ENCODE measurements at places on chromosomes 11 and 22.
A peak's percentile ranks its signal among the peaks of the same experiment; 100 is the strongest.

DNA sequence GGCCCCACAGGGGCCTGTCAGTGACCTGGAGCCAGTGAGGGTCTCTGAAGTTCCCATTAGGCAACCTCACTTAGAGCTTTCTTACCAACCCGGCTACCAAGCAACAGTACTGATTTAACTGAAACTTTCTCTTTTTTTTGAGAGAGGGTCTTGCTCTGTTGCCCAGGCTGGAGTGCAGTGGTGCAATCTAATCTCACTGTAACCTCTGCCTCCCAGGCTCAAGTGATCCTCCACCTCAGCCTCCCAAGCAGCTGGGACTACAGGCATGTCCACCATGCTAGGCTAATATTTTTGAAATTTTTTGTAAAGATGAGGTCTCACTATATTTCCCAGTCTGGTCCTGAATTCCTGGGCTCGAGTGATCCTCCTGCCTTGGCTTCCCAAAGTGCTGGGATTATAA is 42.5 kb downstream of the ARFGAP3 start:
- DNase-seq = no peak

DNA sequence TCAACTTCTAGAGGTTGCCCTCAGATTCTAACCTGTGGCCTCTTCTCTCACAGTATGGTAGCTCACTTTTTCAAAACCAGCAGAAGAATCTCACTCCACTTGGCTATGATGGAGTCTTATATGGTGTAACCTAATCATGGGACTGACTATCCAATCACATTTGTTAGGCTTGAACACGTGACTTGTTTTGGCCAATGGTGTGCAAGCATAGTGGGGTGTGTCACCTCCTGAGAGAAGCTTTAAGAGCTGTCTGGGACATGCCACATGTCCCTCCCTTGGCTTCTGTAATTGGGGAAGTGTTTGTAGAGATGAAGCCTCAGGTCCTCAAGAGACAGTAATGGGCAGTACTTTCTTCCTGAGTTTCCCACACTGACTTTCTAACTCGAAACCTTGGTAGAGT is 12.8 kb upstream of the SMIM38 start:
- no peak for DNase-seq

DNA sequence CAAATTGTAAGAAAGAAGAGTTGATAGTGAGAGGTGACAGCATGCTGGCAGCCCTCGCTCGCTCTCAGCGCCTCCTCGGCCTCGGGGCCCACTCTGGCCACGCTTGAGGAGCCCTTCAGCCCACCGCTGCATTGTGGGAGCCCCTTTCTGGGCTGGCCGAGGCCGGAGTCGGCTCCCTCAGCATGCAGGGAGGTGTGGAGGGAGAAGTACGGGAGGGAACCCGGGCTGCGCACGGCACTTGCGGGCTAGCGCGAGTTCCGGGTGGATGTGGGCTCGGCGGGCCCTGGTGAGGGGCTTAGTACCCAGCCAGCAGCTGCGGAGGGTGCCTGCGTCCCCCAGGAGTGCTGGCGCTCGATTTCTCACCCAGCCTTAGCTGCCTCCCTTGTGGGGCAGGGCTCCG is 539.7 kb upstream of the CCDC179 start:
- no peak for DNase-seq

DNA sequence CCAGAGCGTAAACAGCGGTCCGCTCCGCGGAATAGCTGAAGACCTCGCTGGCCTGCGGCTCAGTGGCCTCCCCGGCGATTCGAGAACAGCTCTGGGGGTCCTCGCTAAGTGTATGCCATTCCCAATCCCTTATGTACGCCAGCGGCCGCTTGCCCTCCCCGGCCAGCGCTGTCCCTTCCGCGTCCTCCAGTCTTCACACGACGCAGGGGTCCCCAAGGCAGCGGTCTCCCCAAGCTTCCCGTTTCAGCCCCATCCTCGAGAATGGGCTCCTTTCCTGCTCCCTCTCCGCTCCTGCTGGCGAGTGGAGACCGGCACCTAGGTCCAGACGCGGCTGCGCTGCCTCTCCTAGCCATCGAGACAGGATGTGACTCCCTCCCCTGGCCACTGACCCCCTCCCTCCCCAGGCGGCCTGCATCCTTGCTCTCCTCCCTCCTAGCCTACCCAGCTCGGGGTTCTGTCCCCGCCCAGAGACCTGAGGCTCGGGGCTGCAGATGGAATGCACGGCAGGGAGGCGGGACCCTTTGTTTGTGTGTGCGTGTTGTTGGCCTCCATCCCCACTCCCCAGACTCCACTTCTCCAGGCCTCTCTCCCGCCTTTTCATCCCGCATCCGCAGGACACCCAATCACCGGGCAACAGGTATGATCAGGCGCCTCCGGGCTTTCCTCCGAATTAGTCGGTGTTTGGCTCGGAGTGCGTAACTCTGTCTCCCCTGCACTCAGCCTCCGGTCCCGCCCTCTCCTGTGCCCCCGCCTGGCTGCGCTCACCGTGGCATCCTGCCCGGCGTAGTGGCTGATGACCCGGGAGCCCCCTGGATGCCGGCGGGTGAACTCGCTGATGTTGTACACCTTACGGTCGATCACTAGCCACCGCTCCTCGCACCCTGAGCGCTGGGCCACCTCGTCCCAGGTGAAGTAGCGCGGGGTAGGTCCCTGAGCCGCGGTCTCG is 740 bp downstream of the FADS1 start:
- DNase-seq = peak; percentile 71

GRCh38 chr11:127199306-127199801 is 198.8 kb upstream of the KIRREL3 start:
- DNase-seq = no peak

GRCh38 chr22:35517207-35517606 is 23.4 kb upstream of the RASD2 start:
- no peak for DNase-seq

- peak; percentile 53 for DNase-seq
Observed at GRCh38 chr11:94768602-94769541, 716 bp downstream of the AMOTL1 start.

- DNase-seq = no peak
Observed at GRCh38 chr11:60221181-60221580, 21.8 kb downstream of the MS4A4E start.

DNA sequence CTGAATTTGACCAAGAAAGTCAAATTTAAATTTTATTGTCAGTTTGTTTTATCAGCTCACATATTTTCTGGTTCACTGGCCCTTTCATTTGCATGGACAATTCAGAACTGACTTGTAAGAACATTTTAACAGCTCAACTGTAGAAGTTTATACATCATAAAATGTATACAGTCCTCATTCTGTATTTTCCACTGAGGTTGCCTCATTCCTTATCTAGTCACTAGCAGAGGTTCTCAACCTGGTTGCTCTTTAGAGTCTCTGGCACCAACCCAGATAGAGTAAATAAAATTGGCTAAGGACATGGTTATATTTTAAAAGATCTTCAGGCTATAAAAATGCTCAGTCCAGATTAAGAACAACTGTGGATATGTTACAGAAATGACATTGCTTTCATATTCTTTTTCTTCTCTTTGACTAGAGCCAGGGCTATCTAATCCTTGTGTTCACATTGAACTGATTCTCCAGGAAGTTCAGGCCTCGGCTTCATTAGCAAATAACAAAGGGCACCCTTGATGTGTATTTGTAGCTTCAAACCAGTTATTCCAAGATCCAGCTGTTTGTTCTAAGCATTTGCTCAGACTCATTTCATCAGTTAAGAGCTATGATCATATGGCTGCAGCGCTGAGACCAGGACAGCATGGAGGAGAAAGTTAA is 782.5 kb downstream of the ETS1 start:
- DNase-seq = no peak

GRCh38 chr11:19328586-19329311 is 88.0 kb upstream of the E2F8 start:
- DNase-seq = no peak

DNA sequence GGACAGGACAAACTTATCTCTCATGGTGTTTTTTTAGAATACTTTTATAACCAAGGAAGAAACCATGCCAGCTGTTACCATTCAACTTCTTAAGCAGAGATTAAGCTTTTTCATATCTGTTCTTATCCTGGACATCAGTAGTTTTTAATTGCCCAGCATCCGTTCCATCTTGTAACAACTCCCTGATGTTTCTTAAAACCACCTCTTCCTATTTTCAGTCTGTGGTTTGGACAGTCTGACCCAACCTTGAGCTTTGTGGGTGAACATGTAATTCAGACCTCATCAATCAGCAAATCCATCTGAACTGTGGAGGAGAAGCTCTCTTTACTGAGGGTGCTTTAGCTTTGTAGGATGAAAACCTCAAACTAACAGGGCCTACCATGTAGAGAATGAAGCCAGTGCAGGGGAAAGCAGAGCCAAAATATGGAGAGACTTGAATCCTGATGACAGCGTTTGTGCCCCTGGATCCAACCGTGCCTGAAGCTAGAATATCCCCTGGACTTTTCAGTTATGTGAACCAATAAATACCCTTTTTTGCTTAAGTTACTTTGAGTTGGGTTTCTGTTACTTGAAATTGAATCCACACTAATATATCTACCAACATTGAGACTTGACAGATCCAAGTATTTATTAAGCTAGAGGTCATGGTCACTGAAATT is 9.4 kb downstream of the TUG1 start:
- DNase-seq = no peak

DNA sequence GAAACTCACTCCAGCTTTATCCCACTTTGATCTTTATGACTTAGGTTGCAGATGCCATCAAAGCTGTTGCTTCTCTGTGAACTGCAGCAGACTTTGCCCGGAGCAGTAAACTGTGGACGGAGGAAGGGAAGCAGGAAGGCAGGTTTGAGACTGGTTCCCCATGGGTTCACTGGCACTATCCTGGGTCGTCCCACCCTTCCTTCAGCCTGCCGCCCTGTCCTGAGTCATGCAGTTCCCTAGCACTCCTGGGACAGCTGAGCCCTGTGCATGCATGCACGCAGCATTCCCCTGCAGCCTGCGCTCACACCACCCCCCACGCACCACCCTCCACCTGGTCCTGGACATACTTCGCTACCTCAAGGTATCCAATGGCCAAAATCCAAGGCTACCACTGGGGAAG is 23.5 kb upstream of the P2RY2 start:
- no peak for DNase-seq

- DNase-seq = no peak
Observed at GRCh38 chr11:60921777-60922335, 2.4 kb upstream of the TMEM132A start.

DNA sequence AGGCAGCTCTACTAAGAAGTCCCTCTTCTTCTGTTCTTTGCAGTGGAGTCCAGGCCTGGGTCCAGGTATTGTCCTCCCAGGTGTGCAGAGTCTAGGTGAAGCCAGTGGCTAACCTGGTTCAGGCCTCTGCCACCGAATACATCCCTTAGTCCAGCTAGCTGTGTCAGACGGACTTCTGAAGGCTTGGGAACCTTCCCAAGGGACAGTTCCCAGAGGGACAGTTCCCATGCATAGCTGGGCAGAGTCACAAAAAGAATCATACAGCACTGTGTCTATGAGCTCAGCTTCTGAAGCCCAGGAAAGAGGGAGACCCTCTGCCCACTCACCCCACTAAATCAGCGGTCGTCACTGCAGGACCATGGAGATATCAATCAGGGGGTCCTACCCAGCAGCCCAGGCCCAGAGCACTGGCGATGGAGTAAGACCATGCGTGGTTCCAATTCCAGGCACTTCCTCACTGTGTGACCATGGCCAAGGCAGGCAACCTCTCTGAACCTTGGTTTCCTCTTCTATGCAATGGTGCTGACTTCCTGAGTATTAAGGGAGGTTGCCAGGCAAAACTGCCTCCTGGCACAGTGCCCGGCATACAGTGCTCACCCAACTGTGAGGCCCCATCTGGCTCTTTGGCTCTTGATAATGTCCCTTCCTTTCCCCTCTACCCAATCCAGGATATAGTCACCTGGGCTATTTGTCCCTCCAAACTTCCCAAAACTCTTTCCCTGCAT is 3.4 kb downstream of the MS4A10 start:
- DNase-seq = no peak

DNA sequence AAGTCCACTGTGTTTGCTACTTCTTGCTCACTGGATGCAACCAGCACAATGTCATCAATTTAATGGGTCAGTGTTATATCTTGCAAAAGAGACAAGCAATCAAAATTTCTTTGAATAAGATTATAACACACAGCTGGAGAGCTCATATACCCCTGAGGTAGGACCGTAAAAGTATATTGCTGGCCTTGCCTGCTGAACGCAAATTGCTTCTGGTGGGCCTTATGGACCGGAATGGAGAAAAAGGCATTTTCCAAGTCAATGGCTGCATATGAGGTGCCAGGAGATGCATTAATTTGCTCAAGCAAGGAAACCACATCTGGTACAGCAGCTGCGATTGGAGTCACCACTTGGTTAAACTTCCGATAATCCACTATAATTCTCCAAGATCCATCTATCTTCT is 119.1 kb downstream of the ZNF280B start:
- DNase-seq = no peak

DNA sequence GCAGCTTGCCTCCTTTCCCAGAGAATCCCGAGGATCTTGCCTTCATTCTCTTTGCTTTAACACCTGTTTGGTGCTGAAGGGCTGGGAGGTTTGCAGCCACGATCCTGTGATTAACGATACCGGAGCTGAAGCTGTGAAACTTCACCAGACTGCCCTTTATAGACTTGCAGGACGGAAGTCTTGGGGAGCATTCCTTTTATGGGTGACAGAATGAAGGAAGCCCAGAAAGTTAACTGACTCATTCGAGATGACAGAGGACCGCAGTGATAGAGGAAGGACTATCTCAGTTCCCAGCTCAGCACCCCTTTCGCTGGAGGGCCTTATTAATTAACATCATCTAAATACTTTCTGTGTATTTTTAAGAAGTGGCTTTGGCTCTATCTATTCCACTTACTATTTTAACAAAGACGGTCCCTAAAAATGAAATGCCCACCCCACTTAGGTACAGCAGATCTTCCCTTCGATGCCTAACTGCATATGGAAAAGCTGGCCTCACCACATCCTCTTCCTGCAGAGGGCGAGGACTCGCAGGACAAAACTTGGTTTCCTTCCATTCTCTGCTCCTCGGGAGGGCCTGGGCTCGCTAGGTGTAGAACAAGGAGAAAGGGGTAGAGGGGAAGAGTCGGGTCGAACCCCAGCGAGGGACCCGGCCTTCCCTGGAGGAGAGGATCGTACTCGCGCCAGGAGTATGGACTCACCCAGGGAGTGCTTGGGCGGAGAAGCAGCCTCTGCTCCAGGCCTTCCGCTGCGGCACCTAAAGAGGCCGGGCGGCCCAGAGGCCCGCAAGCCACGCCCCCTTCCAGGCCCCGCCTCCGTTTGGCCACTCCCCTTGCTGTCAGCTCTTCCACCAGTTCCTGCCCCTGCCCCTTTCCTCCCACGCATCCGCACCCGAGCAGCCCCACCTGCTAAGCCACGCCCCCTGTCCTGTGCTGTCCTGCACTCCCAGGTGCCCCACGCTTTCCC is 30.7 kb upstream of the USP47 start:
- no peak for DNase-seq

Data from urothelium cell line (cell line).